Kasumi-1 (cell line): ENCODE measurements at places on chromosomes 12 and 14.

GRCh38 chr12:124994437-124994975 lies 1.1 kb downstream of the BRI3BP start:
- DNase-seq = peak; percentile 92

DNA sequence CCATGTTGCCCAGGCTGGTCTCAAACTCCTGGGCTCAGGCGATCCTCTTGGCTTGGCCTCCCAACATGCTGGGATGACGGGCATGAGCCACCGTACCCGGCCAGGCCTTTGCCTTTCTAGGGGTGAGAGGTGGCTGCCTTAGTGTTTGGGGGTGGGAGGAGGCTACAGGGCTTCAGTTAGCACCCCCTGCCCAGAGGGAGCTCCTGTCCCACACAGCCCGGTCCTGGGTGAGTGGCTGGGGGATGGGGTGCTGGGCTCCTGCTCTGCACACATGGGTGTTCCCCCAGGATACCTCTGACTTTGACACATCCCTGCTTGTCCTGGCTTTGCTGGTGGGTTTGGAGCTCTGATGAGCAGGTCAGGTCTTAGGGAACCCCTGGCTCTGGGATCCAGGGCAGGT lies 9.9 kb downstream of the ULK1 start:
- DNase-seq = no peak

DNA sequence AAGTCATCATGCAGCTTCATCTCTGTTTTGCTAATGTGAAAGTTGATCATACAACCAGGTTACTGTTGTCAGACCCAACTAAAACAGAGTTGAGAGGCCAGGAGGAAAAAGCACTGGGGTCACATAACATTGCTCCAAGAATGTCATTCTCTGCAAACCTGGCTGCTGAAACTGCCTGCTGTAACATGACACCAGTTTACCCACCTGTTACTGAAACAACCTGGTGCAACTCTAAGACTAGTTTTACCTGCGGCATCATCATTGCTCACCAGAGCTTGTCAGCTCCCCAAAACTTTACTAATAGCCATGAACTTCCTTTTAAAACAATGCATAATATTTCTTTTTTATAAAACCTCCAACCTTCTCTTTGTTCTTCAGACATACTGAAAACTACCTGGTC lies 30.7 kb upstream of the DEGS2 start:
- DNase-seq = no peak

- no peak for DNase-seq
Observed at GRCh38 chr12:21985155-21985554, 43.9 kb upstream of the ABCC9 start.

- DNase-seq = peak; percentile 15
Observed at GRCh38 chr12:25960143-25960542, 1.7 kb downstream of the RASSF8 start.
